Activated naive CD8-positive, alpha-beta T cell treated with anti-CD3 and anti-CD28 coated beads for 36 hours (primary cell): ENCODE measurements at places on chromosomes 11 and 22. TPM values are rescaled to one million over a fixed set of nuclear protein-coding genes. Genes with fewer than 3 reads are reported as not detected.

The TTC28 gene
- 1.9 TPM for total RNA-seq

The FGF19 gene
- not detected for total RNA-seq

The TBX10 gene
- total RNA-seq, result not detected

The GRAP2 gene
- total RNA-seq, result 65.2 TPM

The LIF gene
- 288 TPM for total RNA-seq

The WNT11 gene
- not detected for total RNA-seq

The RIC3 gene
- 11.7 TPM for total RNA-seq

The GGT5 gene
- not detected for total RNA-seq

The CSRP3 gene
- not detected for total RNA-seq

The TRIM29 gene
- not detected for total RNA-seq

The BARX2 gene
- total RNA-seq, result 0.12 TPM

The TSSK2 gene
- not detected for total RNA-seq

The CRYBB1 gene
- not detected for total RNA-seq

The RASD2 gene
- 0.16 TPM for total RNA-seq

The ANO1 gene
- total RNA-seq, result not detected

The LRRC55 gene
- not detected for total RNA-seq

The EHF gene
- not detected for total RNA-seq

The HOATZ gene
- total RNA-seq, result not detected

The SMDT1 gene
- 58.0 TPM for total RNA-seq
